Osteoblast (primary cell): ENCODE measurements at places on chromosomes 3 and 15.

- DNase-seq = peak; percentile 72
Measured at GRCh38 chr3:48466386-48467109, 20.0 kb downstream of the ATRIP start.

- DNase-seq = no peak
Measured at GRCh38 chr3:27927882-27928281, 205.8 kb upstream of the EOMES start.

DNA sequence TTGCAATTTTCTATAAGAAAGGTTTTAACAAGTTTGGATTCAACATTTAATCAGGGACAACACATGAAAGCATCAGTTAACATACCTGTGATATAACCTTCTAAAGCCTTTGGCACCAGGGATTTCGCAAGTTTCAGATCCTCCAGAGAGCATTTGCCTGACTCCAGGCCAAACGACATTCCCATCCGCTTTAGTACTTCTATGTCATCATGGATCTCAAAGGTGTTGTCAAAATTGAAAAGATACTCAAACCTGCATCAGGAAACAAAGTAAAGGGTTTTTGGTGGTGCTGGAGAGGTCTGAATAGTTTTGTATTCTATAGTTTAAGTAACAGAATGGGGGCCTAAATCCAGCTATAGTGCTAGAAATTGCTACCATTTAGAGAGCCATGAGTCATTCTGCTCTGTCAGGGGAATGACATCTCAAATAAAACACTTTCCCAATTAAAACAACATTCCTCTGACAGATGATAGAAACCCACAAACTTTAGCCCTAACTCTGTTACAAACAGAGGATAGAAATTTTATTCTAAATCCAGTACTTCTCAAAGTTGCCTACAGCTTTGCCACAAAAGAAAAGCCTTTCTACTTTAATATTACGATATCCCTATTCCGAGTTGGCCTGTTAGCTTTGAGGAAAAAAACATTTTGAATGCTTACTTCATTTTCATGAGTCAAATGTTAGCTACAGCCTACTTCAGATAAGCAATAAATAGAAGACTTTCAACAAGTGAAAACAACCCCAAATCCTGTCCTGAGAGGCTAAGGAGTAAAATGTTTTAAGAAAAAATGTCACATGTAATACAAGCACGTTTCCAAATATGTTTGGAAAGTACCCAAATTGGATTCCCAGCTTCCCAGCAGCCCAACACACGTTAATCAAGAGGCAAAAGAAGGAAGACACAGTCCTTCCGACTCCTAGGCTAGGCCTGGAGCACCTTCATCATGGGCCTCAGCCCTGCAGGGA is 83.4 kb downstream of the ATP1B3 start:
- no peak for DNase-seq

DNA sequence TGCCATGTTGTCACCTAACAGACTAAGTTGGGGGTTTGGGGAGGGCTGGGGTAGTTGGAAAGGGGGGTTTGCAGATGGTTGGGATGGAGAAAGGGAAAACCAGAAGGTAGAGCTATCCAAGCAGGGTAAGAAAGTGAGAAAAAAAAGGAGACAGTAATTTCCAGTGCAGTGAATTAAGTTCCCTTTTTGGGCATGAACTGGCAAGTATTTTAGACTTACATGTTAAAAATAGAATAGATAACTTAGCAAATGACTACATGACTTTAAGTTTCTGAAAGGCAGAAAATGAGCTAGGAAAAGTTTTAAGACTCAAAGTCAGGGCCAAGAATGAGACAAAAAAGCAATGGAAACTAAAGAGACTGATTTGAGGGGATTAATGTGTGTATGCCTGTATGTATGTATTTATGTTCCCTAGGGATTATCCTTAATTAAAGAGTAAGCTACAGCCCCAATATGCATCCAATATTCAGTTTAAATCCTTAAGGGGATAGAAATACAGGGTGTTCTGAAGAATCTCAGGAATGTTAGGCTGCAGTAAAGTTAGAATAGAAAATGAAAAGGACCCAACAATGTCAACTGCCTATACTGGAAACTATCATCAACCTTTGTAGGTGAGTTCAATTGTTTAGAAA is 285.2 kb upstream of the MME start:
- no peak for DNase-seq

- peak; percentile 82 for DNase-seq
Measured at GRCh38 chr15:65303687-65304380, 643 bp upstream of the RNU5B-1 start.

- DNase-seq = peak; percentile 94
Measured at GRCh38 chr3:195907934-195908693, at the start of gene TNK2. TSS of gene TNK2 (minus strand) at chr3:195908551. CDS start at chr3:195888588, 19,963 bp downstream.

GRCh38 chr3:58093574-58094195 is 85.5 kb downstream of the FLNB start:
- peak; percentile 87 for DNase-seq

DNA sequence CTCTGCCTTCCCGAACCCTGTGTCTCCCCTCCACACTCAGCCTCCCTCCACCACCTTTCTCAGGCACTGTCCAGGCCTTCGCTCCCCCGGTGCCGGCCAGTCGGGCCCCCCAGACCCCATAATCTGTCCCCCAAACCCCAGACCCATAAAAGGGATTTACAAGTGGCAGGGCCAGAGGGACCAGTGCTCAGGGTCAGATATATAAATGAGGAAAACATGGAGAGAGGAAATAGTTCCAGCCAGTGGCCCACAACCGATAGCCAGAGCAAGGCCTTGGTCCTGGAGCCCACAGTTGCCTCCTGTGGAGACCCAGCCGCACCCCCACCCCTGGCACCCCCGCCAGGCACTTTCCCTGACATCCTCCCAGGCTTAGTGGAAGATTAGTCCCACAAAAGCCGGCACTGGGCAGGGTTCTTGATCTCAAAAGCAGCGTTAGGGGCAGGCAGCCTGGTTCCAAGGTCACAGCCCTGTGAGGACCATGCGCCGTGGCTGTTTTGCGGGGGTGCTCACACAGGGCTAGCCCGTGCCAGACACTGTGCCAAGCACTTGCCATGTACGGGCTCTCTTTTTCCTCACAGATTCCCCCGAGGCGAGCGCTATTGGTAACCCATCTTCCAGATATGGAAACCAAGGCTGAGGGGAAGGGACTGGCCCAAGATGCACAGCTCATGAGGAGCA is 1.1 kb upstream of the PLXND1 start:
- peak; percentile 89 for DNase-seq

- no peak for DNase-seq
Measured at GRCh38 chr15:50113992-50114780, 4.8 kb downstream of the ATP8B4 start.

DNA sequence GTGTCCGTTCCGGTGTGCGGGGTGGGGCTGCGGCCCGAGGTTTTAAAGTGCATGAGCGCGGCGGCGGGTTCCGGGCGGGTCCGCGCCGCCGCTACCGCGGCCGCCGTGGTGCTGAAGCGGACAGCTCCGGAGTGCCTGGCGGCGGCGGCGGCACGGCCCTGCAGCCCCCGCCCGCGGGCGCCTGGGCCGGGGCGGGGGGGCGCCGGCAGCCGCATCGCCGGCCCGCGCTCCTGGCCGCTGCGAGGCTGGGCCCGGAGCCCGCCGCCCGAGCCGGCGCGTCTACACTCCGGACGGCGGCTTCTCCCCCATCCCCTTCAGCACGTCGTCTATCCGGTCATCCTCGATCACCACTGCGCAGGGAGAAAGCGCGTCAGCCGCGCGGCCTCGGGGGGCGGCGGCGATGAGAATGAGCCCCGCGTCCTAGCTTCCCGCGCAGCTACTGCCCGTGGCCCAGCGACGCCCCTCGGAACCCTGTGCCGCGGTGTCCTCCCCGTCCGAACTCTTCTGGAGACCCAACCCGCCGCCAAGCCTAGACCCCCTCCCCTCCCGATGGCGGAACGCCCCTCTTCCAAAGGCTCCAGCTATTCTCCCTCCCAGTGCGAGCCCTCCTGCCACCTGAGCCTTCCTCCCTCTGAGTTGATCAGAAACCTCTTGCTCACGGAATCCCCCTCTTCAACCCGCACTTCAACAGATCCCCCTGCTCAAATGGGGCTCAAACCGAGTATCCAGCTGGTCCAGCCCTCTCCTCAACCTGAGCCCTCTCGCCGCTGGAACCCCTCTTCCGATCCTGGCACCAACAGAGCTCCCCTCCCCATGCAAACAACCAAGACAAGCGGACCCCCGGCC is 1.3 kb downstream of the CAMK2N2 start:
- DNase-seq = peak; percentile 98

GRCh38 chr15:101727186-101727585 is 2.9 kb upstream of the TARS3 start:
- DNase-seq = no peak

DNA sequence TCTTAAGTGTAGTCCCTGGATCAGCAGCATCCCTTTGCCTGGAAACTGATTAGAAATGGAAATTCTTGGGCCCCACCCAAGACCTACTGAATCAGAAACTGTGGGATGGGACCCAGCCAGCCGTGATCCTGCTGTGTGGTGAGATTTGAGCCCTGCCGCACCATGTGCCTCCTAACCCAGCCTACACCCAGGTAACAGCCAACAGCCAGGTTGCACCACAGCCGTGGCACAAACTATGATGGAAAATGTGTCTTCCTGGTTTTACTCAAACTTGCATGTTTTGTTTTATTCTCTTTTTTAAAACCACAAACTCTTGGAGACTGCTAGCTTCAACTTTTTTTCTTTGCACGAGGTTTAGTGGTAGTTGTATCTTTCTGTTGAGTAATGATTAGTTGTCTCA is 2.6 kb downstream of the LIMD1 start:
- peak; percentile 92 for DNase-seq

- no peak for DNase-seq
Measured at GRCh38 chr3:37973246-37974054, 17.1 kb upstream of the VILL start.

DNA sequence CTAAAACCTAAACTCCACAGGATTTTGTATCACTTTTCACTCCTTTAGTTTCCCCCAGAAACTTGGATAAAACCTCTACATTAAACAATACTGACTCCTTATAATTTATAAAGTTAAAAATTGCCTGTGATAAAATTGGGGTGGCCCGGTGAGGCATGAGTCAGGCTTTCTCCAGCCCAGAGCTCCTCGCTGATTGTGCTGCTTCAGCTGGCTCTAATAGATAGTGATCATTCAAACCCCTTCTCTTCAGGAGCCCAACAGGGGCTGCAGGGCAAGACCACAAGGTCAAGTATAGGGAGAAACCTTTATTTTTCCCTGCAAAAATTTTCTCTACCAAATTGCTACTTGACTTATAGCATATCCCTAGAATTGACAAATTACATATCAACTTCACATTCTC is 308.2 kb downstream of the PLCL2 start:
- DNase-seq = no peak

DNA sequence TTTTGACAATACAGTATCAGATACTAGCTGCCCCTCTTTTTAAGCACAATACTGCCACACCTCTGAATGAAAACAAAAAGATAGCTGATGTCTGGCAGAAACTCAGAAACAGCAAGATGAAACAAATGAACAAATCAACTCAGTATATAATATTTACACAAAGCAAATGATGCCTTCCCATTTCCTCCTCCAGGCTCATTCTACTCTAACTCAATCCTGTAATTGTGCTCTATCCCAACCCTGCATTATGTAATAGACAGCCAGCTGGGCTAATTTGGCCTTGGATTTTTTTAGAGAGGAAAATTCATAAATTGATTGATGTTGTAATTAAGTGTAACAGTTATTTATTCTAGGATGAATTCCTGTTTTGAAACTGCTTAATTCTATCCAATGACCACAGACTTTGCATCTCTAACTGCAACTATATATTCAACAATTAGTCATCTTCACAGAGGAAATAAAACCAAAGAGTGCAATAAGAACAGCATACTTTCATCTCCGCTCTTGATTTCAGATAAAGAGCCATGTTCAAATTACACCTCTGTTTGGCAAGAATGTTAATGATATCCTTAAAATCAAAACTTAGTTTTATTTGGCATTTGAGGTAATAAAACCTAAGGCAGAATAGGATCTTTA is 6.1 kb downstream of the ATG3 start:
- DNase-seq = no peak

- DNase-seq = no peak
Measured at GRCh38 chr3:165440380-165440779, 244.2 kb upstream of the SLITRK3 start.

DNA sequence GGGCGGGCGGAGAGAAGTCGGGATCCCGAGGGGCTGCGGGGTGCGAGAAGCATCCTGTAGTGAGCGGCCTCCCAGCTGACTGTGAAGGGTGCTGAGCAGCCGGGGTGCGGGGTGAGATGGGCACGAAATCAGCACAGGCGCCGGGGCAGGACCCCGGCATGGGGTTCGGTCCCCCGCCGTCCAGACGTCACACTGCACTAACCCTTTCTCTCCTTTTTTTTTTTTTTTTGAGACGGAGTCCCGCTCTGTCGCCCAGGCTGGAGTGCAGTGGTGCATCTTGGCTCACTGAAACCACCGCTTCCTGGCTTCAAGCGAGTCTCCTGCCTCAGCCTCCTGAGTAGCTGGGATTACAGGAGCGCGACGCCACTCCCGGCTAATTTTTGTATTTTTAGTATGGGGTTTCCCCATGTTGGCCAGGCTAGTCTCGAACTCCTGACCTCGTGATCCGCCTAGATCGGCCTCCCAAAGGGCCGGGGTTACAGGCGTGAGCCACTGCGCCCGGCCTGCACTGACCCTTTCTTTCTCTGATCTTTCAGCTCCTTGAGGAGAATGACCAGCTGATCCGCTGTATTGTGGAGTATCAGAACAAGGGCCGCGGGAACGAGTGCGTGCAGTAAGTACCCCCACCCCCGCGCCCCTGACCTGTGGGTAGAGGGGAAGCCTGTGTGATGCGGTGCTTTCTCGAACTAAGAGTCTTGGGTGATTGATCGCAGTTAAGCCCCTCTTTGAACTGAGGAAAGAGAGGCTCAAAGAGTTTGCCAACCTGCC is 513 bp downstream of the SS18L2 start:
- DNase-seq = no peak

GRCh38 chr3:188148318-188148717 is 5.6 kb upstream of the LPP start:
- no peak for DNase-seq

- DNase-seq = no peak
Measured at GRCh38 chr15:55281517-55282228, 7.9 kb downstream of the RAB27A start.

DNA sequence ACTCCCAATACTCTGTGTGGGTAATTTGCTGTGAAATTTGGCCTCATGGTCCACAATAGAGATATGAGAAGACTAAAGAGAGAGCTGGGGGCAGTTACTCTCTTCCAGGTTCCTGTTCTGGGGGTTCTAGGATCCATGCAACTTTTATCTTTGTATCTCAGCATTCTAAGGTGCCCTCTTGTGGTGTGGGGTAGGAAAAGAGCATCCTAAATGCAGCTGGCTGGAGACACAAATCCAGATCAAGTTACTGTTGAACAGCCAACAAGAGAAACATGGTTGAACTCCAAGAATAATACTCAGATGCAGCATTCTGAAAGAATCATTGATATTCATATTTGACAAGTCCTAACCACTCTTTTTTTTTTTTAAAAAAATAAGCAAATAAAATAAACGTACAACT is 238.2 kb downstream of the GREM1 start:
- DNase-seq = peak; percentile 56

DNA sequence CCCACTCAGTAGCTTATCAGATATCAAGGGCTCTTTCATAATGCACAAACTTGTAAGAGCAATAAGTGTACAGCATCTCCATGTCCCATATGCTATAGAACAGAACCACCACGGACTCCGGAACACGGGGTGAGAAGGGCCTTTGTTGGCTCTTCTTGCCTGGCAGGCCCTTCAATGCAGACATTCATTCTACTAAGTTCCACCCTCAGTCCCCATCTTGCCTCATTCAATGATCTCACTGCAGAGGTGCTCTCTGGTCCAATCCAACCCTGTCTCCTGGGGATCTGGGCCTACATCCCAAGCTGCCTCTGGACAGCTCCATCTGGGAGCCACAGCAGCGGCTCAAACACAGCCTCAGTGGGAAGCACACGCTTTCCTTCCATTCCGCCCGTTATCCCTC is 16.8 kb downstream of the HACD2 start:
- DNase-seq = no peak
